Left cardiac atrium (tissue), 4 donors: ENCODE measurements at places on chromosomes 13 and 19. TPM values are rescaled to one million over a fixed set of nuclear protein-coding genes. Genes with fewer than 3 reads are reported as not detected.
A peak's percentile ranks its signal among the peaks of the same experiment; 100 is the strongest.

ZNF681 gene
- 1.4 TPM for total RNA-seq

FPR1 gene
- 12.9 TPM for total RNA-seq

GRCh38 chr13:28474491-28475134 lies 20.3 kb downstream of the FLT1 start:
- DNase-seq = no peak

DNA sequence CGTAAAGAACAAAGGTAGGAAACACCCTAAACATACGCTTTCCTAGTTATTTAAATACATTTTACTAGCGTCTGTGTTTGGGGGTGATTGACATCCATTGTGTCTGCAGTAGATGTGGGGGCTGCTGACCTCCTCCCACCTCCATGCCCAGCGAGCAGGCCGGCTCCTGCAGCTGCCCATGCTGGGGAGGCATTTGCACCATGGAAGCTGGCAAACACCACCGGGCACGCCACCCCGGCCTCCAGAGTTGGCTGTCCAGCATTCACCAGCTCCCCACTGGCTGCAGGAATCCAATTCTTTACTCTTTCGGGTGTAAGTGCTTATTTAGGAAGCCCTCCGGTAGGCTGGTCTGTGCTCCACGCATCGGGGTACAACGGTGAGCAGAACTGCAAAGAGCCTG lies 115.4 kb upstream of the USP29 start:
- DNase-seq = no peak

DNA sequence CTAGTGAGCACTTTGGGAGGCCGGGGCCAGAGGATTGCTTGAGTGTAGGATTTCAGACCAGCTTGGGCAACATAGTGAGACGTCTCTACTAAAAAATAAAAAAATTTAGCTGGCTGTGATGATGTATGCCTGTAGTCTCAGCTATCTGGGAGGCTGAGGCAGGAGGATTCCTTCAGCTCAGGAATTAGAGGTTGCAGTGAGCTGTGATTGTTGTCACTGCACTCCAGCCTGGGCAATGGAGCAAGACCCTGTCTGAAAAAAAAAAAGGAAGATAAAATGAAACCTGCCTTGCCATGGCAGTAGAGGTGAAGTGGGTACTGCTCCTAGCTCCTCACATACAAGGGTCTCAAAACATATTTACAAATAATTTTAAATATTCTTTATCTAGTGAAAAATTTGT lies 7.4 kb downstream of the UCHL3 start:
- no peak for DNase-seq

DNA sequence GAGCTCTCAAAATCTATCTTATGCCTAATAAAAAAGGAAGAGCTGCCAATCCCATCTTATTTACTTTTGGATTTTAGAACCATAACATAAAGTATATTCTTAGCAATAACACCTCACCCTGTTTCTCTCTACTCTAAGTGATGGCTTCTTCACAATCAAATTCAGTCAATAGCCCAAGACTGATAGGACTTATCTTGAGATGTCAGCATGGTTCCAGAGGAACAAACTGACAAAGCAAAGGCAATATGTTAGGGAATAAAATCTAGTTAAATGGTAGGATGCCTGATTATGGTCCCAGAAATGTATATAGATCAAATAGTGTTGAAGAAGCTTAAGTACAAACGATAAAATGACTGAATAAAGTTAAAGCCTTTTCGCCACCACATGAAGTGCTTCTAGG lies 36.3 kb downstream of the DACH1 start:
- DNase-seq = no peak

DNA sequence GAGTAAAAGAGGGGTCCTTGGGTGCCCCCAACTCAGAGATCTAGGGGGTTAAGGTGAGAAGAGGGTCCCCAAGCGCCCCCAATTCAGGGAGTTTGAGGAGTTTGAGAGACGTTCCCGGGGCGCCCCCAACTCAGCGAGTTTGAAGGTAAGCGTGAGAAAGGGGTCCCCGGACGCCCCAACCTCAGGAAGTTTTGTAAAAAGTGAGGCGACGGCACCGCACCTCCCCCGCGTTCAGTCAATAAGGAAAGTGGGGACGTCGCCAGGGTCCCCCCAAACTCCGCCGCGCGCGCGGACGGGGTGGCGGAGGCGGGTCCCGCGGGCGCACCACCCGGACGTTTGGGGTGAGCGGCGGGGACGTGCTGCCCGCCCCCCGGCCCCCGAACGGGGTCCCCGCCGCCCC lies 353 bp downstream of the RFX2 start:
- DNase-seq = peak; percentile 24

DNA sequence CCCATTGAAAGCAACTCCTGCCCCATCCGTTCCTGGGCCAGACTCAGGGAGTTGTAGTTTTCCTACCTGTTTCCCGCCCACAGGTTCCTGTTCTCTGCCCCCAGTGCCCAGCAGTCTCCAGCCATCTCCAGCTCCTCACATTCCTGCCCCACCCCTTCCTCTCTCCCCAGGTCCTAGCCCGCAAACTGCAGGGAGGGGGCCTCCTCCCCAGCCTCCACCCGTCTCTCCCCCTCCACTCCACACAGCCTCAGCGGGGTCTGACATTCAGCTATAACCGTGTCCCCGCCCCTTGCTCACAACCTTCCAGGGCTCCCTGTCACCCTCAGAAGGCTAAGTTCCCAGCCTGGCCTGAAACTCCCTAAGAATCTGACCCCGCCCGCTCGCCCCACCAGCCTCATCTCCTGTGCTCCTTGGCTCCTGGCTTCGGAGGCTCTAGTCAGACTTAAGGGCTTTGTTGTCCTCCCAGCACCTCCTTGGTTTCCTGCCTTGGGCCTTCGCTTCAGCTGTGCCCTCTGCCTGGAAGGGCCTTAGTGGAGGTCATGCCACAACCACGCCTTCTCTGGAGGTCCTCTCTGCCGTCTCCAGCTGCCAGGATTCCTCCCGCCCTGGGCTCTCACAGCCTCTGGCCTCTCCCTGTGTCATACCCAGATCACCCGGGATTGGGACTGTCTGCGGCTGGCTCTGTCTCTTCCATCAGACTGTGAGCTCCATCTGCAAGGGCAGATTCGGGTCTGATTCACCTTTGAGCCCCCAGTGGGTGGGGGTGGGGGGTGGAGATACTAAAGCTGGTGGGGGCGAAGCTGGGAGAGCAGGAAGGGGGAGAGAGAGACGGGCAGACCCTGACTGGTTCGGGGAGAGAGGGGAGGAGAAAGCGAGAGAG lies 5.1 kb upstream of the SPACA6 start:
- DNase-seq = peak; percentile 78

ZSWIM9 gene
- total RNA-seq = 6.2 TPM

DNA sequence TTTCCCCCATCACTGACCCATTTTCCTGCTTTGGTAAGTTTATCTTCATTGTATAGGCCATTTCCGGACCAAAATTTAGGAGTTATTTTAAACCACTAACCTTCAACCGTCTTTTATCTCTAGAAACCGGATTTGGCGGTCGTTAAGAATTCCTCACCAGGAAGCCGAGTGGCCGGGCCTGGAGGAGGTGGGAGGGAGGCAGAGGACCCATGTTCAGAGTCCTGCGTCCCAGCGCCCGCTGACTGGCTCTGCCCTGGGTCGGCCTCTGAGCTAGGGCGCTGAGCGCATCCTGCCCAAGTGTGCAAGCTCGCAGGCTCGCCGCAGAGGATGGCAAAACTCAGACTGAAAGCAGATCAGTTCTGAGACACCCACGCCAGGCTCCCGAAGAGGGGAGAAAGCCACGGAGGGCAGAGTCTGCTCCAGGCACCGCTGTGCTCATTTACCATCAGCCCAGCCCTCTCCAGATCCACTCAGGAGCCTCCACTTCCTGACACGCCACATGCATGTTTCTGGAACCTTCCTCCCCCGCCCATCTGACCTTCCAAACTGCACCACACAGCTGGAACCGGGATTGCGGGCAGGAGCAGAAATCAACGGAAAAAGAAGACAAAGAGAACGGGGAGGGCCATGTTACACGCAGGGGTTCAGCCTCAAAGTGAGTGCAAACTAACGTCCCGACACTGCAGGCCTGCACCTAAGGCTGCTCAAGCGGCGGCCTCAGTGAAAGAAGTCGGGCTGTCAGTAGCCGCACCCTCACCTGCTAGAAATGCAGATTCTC lies 8.3 kb downstream of the COL4A1 start:
- DNase-seq = peak; percentile 75

DNA sequence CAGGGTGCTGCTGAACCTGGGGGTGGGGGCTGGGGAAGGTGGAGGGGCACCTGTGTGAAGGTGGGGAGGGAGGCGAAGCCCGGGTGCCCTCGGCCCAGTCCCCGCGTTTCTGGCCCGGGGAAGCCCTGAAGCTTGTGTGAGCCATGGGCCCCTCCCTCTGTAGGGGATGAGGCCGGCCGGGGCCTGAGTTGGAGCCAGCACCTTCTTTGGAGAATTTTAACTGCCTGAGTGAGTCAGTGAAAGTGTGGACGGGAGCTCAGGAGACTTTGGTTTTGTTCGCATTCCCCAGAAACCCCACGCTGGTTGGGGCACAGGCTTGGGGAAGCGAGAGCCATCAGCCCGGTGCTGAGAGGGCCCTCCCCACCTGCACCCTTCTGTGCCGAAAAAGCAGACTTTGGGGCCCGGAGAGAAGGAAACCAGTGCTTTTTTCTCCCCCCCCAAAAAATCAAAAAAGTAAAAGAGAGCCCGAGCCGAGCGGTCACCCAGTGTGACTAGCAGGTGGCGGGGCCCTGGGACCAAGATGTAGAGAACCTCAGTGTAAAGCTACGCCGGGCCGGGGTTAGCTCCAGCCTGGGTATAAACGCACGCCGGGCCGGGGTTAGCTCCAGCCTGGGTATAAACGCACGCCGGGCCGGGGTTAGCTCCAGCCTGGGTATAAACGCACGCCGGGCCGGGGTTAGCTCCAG lies 45.1 kb downstream of the TMEM255B start:
- DNase-seq = no peak

PRR12 gene
- 12.9 TPM for total RNA-seq

DNA sequence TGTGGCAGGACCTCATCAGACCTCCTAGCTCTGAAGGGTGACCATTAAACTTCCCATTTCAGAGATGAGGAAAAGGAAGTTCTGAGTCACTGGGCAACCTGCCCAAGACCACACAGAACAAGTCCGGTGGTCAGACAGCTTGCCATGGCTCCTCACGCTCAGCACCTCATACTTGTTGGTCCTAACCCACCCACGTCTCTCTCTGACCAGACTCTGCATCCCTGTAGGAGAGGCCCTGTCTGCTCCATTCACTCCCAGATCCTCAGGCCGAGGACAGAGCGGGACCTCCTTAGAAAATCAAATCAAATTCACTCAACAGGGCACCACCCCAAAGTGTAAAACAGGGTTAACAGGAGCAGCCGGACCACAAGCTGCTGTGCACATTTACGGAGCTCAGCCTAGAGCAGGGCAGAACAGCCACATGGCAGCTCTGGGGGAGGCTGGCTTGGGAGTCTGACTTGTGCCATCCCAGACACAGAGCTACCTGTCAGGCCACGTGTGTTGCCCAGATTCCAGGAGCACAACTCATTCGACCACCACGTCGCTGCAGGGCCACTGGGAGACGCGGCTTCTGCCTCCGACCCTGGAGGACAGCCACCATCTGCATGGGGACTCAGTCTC lies 1.7 kb downstream of the MIER2 start:
- DNase-seq = peak; percentile 87
